ENCODE measurements at places on chromosomes 12 and 14. TPM values are rescaled to one million over a fixed set of nuclear protein-coding genes. Genes with fewer than 3 reads are reported as not detected.

RASAL1 gene
- polyA plus RNA-seq, result 18.8 TPM

DNA sequence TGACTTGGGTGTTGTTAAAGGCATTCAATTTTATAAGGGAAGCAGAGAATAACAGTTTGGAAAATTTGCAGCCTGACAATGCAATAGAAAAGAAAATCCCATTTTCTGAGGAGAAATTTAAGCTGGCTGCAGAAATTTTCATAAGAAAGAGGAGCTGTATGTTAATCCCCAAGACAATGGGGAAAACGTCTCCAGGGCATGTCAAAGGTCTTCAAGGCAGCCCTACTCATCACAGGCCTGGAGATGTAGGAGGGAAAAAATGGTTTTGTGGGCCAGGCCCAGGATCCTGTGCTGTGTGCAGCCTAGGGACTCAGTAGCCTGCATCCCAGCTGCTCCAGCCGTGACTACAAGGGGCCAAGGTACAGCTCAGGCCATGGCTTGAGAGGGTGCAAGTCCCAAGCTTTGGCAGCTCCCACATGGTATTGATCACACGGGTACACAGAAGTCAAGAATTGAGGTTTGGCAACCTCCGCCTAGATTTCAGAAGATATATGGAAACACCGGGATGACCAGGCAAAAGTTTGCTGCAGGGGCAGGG is 846.4 kb downstream of the C12orf50 start:
- DNase-seq, result no peak

GRCh38 chr12:105595440-105595839 is 264.9 kb downstream of the C12orf75 start:
- DNase-seq, result no peak

DCN gene
- polyA plus RNA-seq, result 145 TPM

GRCh38 chr12:101002696-101003419 is 207.2 kb downstream of the SLC5A8 start:
- DNase-seq, result no peak

DLGAP5 gene
- polyA plus RNA-seq, result 2.0 TPM

GRCh38 chr12:50533971-50534370 is 29.2 kb downstream of the DIP2B start:
- DNase-seq, result no peak

DNA sequence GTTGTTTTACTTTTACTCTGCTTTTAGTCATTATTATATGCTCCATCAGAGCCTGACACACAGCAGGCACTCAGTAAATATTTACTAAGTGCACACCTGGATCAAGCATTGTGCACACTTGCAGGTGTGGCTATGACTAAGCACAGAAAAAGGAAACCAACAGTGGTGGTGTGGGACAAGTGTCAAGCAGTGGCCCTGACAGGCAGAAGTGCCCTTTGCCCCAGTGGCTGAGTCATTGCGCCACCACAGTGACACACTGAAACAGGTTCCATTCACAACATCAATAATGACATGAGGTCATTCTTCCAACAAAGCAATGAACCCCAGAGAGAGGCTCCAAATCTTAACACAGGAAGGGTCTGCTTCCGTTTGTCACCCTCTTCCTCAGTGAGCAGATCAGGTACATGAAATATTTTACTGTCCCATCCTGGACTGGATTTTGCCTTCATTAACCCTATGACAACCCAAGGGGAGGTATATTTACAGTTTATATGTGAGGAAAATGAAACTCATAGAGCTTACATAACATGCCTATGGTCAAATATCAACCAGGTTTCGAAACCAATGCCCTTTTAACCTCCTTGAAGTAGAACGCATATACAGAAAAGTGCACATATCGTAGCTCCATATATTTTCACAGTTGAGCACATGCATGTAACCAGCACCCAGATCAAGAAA is 82.6 kb upstream of the GTF2A1 start:
- peak; percentile 83 for DNase-seq

DNA sequence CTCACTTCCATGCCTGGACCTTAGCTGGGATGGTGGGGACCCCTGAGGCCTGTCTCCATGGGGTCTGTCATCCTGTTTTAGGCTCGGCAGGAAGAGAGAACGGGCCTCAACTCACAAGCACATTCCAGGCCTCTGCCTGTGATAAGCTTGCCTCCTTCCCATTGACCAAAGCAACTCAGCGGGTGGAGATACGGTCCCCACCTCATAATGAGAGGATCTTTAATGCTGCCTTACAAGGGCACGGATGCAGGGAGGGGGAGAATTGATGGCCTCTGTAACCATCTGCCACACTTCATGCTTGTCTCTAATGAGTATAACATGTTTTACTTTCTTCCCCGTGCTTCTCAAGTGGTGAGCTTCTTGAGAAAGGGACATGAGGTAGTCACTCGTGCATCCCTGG is 50.0 kb downstream of the GLT1D1 start:
- no peak for DNase-seq

DNA sequence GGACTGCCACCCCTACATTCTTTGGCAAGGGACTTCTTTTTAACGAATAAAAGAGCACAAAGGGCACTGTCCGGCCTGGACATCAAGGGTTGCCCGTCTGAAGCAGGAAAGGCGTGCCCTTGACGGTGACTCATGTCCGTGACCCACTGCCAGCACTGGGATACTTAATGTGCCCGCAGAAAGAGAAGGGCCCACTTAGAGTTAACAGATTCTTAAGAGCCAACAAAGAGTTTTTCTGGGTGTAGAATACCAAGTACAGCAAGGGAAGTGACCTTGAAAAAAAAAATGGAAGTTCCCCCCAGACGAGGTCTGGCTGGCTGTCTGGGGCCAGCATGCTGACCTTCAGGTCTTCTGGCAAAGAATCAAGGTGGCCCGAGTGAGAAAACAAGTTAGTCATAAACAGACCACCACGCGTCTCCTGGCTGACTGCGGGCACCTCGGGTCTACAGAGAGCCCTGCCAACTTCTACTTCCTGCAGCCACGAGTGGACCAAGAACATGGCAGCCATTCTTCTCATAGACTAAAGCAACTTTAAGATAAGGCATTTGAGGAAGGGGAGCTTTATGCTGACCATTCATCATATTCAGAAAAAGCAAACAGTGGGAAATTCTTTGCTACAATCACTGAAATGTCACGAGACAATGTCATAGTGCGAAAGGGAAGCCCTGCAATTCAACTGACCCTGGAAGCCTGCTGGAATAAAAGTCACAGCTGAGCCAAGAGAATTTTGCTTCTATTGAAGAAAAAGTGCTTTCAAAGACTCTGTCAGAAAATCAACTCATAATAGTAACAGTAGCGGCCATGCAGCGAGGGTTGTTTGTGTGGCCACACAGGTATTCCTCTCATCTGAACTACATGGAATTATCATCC is 10.5 kb upstream of the SELPLG start:
- DNase-seq, result no peak
